ENCODE measurements at places on chromosomes 1 and 21. TPM values are rescaled to one million over a fixed set of nuclear protein-coding genes. Genes with fewer than 3 reads are reported as not detected.

SERPINC1 gene
- 0.13 TPM for total RNA-seq

SLC9C2 gene
- total RNA-seq = not detected

USH2A gene
- total RNA-seq = not detected

THEMIS2 gene
- total RNA-seq = 1.3 TPM

FCMR gene
- 3.9 TPM for total RNA-seq

OPRD1 gene
- 0.02 TPM for total RNA-seq

RAB25 gene
- total RNA-seq = not detected

MFSD2A gene
- 4.5 TPM for total RNA-seq

YY1AP1 gene
- 47.0 TPM for total RNA-seq

ANGPTL1 gene
- not detected for total RNA-seq

ETNK2 gene
- total RNA-seq = 5.6 TPM

MIXL1 gene
- not detected for total RNA-seq

TNFRSF14 gene
- 0.33 TPM for total RNA-seq

DAP3 gene
- 131 TPM for total RNA-seq

HTR6 gene
- 0.07 TPM for total RNA-seq

GFI1 gene
- total RNA-seq = 0.24 TPM

SMYD3 gene
- total RNA-seq = 12.2 TPM

ZBTB8A gene
- total RNA-seq = 3.0 TPM

COL9A2 gene
- 0.17 TPM for total RNA-seq

UMODL1 gene
- not detected for total RNA-seq

TAL1 gene
- total RNA-seq = not detected

RCSD1 gene
- 0.06 TPM for total RNA-seq

SIKE1 gene
- total RNA-seq = 18.5 TPM

LCE1D gene
- total RNA-seq = not detected

RPTN gene
- total RNA-seq = not detected
